ENCODE measurements at places on chromosomes 2 and 18.

DNA sequence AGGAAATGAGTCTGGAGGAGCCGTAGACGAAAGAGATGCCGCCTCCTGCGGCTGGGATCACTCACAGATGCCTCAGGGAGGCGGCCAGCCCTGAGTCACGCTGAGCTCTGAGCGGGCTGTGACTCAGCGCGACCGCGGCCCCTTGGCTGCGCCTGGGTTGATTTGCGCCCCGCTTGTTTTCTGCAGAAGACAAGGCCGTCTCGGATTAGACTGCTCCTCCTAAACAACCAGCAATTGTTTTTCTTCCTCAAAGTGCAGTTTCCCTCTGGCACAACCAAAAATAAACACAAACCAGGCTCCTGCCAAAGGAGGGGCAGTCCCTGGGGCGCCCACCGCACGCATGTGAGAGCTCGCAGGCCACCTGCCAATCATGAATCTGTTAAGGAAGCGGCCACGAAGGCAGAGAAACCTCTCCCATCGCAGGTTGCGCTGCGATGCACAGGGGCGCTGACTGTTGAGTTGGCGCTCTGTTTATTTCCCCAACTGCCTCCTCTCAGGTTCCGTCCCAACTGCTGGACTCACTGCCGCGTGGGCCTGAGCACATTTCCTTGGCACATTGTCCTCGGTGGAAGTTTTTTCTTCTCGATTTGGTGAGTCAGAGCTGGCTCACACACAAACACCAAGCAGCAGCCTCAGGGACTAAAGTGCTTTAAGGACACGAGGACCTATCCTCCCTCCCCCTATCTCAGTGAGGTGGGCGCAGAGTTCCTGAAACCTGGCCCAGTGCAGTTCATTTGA, 85.2 kb upstream of the NDUFV2 start:
- no peak for DNase-seq

DNA sequence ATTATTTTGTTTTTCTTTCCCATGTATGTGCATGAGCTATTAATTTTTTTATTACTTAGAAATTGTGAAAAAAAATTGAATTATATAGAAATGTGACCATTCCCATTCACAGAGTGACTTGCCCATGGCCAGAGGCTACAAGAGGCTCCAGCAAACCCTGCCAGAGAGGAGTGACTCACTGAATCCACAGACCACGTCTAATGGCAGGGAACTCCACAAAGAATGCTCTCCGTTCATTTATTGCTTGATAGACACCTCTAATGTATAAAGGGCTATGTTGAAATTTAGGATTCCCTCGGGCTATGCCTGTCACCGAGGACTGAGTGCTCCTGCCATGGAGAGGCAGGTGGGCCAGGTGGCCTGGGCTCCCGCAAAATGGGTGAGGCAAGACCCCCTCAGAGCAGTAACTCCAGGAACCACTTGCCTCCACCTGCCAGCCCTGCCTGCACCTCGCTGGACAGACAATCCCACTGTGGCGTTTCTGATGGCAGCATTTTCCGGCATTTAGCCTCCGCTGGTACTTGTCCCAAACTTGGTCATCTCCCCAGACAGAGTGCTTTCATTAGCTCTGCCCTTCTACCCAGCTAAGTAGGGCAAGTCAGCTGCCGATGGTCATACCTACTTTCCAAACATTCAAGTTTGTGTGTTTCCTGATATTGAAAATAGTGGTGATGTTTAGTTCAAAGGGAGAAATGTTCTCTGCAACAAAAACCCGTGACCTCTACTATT, 200.3 kb downstream of the PRKCE start:
- DNase-seq, result no peak

- no peak for DNase-seq
Measured at GRCh38 chr18:63083555-63083954, 236.0 kb downstream of the BCL2 start.

GRCh38 chr2:130810490-130810889, 26.2 kb upstream of the ARHGEF4 start:
- no peak for DNase-seq

GRCh38 chr2:20052861-20053281, 1.4 kb upstream of the LAPTM4A start:
- no peak for DNase-seq

GRCh38 chr2:121587131-121587530, 56.5 kb downstream of the RNU4ATAC start:
- DNase-seq, result no peak
